Esophagus squamous epithelium (tissue), 5 donors: ENCODE measurements at places on chromosomes 2 and 18. TPM values are rescaled to one million over a fixed set of nuclear protein-coding genes. Genes with fewer than 3 reads are reported as not detected.

ADD2 gene
- 1.8 TPM for total RNA-seq

SMARCAL1 gene
- 27.1 TPM for total RNA-seq

PID1 gene
- total RNA-seq = 4.2 TPM

SCN3A gene
- total RNA-seq = 0.83 TPM

HOXD4 gene
- 2.5 TPM for total RNA-seq

DNA sequence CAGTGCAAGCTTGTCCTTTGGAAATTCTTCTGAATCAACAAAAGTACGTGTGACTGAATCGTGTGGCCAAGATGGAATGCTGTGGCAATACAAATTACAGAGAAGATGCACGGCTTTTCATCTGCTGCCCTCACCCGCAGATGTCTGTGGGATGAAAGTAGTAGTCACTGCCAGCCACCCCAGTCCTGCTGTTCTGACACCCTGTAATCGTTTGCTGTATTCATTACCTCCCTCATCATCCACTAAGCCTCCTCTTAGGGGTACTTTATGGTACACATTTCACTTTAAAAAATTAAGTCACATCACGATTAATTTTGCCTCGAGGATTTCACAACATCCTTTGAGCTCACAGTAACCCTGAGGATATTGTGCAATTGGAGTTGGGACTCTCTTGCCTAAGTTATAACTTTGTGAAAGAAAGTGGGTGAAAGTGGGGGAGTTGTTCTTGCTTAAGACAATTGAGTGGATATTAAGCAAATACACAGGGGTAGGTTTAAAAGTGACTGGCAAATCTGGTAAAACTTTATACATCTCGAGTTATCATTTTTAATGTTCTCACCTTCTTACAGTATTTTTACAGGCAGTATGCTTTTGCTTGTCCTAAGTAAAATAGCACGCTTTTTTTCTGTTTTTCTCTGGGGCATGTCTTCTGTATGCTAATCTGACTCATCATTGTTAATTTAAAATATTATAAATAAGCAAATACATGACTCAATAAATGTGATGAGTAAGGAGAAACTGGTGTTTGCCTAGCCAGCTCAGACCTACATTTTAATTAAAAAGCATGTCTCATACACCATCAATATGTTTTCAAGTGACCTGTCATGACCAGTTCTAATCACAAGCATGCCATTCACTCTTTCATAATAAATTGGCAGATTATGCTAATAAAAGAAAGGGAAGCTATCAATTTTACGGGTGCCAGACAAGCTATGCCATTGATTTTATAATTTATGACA lies 680.9 kb downstream of the IRS1 start:
- H3K4me3 ChIP-seq = peak overlapping the region; percentile 51
- H3K27ac ChIP-seq = peak overlapping the region; percentile 62
- H3K4me1 ChIP-seq = peaks cover 29% of the 10 kb centered on the region
- DNase-seq = no peak
- no peaks in the 10 kb centered on the region for H3K36me3 ChIP-seq

- no peak overlapping the region for H3K27ac ChIP-seq
- no peaks in the 10 kb centered on the region for H3K27me3 ChIP-seq
- no peaks in the 10 kb centered on the region for H3K36me3 ChIP-seq
These were observed 234.3 kb upstream of the LYPD1 start for GRCh38 chr2:132904142-132904842.

- no peaks in the 10 kb centered on the region for H3K27me3 ChIP-seq
- DNase-seq = no peak
- H3K36me3 ChIP-seq = no peaks in the 10 kb centered on the region
- H3K27ac ChIP-seq = peak overlapping the region; percentile 50
- H3K4me1 ChIP-seq = peaks cover 16% of the 10 kb centered on the region
- no peak overlapping the region for H3K4me3 ChIP-seq
These were observed 61.3 kb upstream of the PGAP1 start for GRCh38 chr2:196987649-196988364.

- H3K4me3 ChIP-seq = no peak overlapping the region
- no peaks in the 10 kb centered on the region for H3K27me3 ChIP-seq
- no peaks in the 10 kb centered on the region for H3K36me3 ChIP-seq
These were observed 89.8 kb upstream of the MYCN start for GRCh38 chr2:15850534-15850933.

GRCh38 chr2:174344716-174345461 lies 10.1 kb downstream of the SP9 start:
- H3K27ac ChIP-seq = no peak overlapping the region
- no peak for DNase-seq
- peaks cover 41% of the 10 kb centered on the region for H3K27me3 ChIP-seq
- H3K36me3 ChIP-seq = peaks cover 7% of the 10 kb centered on the region
- no peak overlapping the region for H3K4me3 ChIP-seq
- H3K4me1 ChIP-seq = peaks cover 28% of the 10 kb centered on the region

DNA sequence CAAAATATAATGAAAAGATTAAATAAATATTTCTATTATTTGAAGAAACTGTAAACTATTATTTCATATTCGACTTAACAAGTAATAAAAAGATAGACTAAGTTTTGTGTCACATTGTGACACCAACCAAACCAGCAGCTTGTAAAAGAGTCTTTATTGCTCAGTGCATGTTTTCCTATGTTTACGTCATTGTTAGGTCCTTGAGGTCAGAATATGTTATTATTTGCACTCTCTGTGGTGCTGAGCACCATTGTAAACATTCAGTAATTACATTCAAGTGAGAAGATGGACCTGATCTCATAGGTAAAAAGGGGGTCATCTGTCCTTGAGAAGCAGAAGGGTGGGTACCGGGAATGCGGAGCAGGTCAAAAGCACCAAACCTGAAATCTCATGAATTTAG lies 1999.1 kb upstream of the CELF4 start:
- H3K27me3 ChIP-seq = no peaks in the 10 kb centered on the region
- no peak for DNase-seq
- no peaks in the 10 kb centered on the region for H3K36me3 ChIP-seq
- no peak overlapping the region for H3K27ac ChIP-seq

DNA sequence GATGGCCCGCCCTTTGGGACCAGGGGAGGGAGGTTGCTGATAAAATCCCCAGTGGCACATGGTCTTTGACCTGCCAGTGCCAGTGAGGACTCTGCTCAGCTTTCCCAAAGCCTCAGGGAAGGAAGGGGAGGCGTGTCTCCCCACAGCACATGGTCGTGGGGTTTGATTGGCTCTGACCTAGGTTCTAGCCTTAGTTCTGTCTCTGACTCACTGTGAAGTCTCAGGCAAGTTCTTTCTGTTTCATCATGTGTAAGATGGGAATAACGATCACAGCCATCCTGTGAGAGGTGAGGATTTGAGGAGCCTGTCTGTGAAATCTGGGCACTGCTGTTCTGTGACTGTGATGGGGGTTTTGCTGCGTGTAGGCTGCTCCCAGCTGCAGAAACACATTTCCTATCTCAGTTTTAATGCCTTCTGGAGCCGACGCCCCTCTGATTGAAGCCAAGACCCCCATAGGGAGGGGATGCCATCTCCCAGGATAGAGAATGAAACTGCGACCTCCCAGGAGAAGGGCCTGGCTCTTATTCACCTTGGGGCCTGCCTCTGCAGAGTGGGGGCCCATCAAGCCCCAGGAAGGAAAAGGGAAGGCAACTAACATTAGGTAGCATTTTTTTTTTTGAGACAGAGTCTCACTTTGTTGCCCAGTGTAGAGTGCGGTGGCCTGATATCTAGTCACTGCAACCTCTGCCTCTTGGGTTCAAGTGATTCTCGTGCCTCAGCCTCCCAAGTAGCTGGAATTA lies 84.0 kb downstream of the DDX1 start:
- H3K27me3 ChIP-seq = no peaks in the 10 kb centered on the region
- H3K4me3 ChIP-seq = no peak overlapping the region
- H3K4me1 ChIP-seq = peaks cover 3% of the 10 kb centered on the region

- peaks cover 4% of the 10 kb centered on the region for H3K4me1 ChIP-seq
- no peak overlapping the region for H3K27ac ChIP-seq
- no peak overlapping the region for H3K4me3 ChIP-seq
- DNase-seq = no peak
- H3K36me3 ChIP-seq = no peaks in the 10 kb centered on the region
These were observed 82.8 kb upstream of the ATP8B1 start for GRCh38 chr18:57885931-57886330.

GRCh38 chr18:76953583-76954233 lies 131.4 kb downstream of the ZNF236 start:
- no peak overlapping the region for H3K4me3 ChIP-seq
- H3K27ac ChIP-seq = no peak overlapping the region
- peaks cover 12% of the 10 kb centered on the region for H3K4me1 ChIP-seq
- H3K36me3 ChIP-seq = peaks cover 7% of the 10 kb centered on the region

DNA sequence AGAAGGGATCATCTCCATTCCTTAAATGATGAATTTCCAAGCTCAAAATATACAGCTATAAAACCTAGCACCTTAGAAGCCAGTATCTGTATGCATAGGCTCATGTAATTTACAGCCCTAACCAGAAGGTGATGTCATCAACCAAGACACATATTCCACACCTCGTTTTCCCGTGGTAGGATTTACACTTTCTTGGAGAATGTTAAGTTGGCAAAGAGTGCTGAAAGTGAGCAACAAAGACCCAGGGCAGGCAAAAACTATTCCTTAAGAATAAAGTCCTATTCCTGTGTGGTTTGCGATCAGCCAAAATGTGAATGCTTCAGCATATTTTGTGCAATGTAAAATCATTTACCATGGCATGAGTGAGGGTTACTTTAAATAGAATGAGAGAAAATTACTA lies 247.1 kb downstream of the OSR1 start:
- no peaks in the 10 kb centered on the region for H3K27me3 ChIP-seq
- H3K4me3 ChIP-seq = no peak overlapping the region
- H3K4me1 ChIP-seq = no peaks in the 10 kb centered on the region
- H3K27ac ChIP-seq = no peak overlapping the region
- H3K36me3 ChIP-seq = no peaks in the 10 kb centered on the region
- no peak for DNase-seq

GRCh38 chr2:8753609-8754008 lies 71.8 kb downstream of the ID2 start:
- H3K27ac ChIP-seq = no peak overlapping the region
- no peaks in the 10 kb centered on the region for H3K36me3 ChIP-seq
- no peak for DNase-seq
- H3K4me1 ChIP-seq = no peaks in the 10 kb centered on the region

- H3K27ac ChIP-seq = no peak overlapping the region
- H3K36me3 ChIP-seq = no peaks in the 10 kb centered on the region
- no peak for DNase-seq
- no peaks in the 10 kb centered on the region for H3K27me3 ChIP-seq
These were observed 117.1 kb downstream of the KCNS3 start for GRCh38 chr2:17995593-17995992.
